ENCODE measurements at places on chromosomes 13 and 19. TPM values are rescaled to one million over a fixed set of nuclear protein-coding genes. Genes with fewer than 3 reads are reported as not detected.

The ZNF610 gene
- 2.3 TPM for total RNA-seq

The KIRREL2 gene
- 5.6 TPM for total RNA-seq

The POSTN gene
- not detected for total RNA-seq

The FREM2 gene
- 0.02 TPM for total RNA-seq

DNA sequence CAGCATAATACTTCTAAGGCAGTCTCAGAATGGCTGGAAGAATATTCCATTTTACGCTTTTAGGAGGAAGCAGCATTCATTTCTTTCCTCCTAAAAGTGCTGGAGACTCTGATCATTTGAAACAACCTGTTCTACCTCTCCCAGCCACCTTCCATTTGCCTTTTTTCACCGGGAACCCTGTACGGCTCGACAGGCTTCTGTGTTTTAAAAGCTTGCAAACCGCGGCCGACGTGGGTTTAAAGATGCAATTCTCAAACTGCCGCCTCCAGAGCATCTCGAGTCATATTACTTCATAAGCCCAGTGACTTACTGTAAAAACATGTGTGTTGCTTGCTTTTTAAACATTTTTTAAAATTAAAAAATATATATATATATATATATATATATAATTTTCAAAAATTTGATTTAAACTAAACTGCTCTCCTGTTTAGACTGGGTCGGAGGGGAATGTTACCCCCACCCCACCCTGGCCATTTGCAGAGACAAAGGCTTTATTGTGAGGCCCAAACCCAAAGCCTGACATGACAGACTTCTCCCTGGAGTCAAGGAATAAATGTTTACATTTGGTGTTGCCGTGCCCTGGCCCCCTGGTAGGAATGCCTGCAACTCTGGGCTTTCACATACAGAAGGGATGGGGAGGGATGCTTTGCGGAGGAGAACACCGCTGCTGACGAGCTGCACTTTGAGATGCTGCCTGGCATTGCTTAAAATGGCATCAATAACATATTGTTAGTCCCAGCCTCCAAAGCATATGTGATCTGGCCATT lies 30.4 kb downstream of the ZNF536 start:
- no peaks in the 10 kb centered on the region for H3K4me1 ChIP-seq
- H3K36me3 ChIP-seq, result peaks cover 1% of the 10 kb centered on the region
- H3K4me3 ChIP-seq, result no peak overlapping the region

DNA sequence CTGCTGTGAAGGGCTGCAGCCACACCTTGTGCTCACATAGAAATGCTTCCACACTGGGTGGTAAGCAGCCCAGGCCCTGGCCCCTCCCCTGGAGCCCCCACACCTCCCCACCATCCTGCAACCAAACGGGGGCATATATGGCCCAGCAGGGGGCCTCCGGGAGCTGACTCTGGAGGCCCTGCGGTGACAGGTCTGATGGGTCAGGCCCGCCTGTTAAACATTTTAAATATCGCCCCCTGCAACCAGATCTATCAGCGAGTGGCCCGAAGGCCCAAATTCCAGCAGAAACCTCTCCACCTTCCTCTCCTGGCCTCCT lies 48.0 kb upstream of the KATNAL1 start:
- no peaks in the 10 kb centered on the region for H3K27me3 ChIP-seq
- H3K27ac ChIP-seq, result no peak overlapping the region
- H3K4me1 ChIP-seq, result peaks cover 14% of the 10 kb centered on the region
- DNase-seq, result peak; percentile 48
- peaks cover 11% of the 10 kb centered on the region for H3K36me3 ChIP-seq

GRCh38 chr19:50478901-50479715 lies 2.5 kb upstream of the GARIN5A start:
- no peak for DNase-seq
- no peak overlapping the region for H3K4me3 ChIP-seq
- peaks cover 26% of the 10 kb centered on the region for H3K4me1 ChIP-seq
- no peaks in the 10 kb centered on the region for H3K27me3 ChIP-seq
- peaks cover 8% of the 10 kb centered on the region for H3K36me3 ChIP-seq

DNA sequence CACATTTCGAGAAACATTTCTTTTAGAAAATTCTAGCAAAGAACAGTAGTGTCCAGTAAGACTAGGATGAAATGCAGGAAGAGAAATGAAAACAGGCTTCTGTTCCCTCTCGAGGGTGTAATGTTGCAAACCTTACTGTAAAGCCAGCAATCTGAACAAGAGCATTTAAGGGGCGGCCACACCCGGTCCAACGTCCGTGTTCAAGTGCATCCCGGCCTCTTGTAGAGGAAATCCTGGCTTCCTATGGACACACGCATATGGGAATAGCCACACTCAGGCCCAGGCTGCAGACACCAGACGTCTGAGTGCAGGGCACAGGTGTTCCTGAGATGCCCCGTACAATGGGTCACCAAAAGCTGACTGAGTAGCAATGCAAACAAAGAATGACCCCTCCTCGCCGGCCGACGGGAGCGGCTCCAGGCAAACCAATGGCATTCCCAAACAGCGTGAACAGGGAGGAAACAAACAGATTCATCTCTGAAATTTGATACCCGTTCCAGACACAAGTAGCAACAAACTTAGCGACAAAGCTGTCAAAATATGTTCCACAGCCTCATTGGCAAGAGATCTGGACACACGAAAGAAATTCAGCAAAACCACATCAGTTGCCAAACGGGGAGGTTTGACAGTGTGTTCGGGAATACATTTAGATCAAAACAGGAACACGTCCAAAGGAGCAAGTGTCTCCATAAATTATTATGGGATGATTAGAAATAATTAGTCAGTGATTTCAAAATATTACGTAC lies 278.6 kb upstream of the TSHZ3 start:
- H3K4me3 ChIP-seq, result no peak overlapping the region
- H3K36me3 ChIP-seq, result no peaks in the 10 kb centered on the region

DNA sequence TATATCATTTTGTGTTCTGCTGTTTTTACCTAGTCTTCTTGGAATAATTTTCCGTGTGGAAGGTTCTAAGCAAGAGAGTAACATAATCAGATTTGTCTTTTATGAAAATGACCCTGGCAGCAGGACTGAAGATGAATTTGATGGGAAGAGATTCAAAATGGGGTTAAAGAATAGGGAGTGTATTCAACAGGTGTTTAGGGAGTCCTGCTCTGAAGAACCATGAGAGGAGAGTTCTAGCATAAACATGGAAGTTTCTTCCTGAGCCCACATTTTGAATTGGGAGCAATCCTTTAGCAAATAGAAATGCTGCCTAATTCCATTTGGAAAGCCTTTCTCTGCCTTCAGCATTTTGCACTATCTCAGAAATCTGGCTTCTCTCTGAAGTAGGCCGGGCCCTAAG lies 127.0 kb downstream of the CDK8 start:
- H3K27ac ChIP-seq, result no peak overlapping the region
- peaks cover 15% of the 10 kb centered on the region for H3K4me1 ChIP-seq
- no peaks in the 10 kb centered on the region for H3K36me3 ChIP-seq
- no peak overlapping the region for H3K4me3 ChIP-seq
- no peaks in the 10 kb centered on the region for H3K27me3 ChIP-seq
- DNase-seq, result no peak
